ENCODE measurements at places on chromosomes 12 and 14.

- no peak for DNase-seq
Measured at GRCh38 chr12:22994316-22994675, 369.3 kb downstream of the ETNK1 start.

DNA sequence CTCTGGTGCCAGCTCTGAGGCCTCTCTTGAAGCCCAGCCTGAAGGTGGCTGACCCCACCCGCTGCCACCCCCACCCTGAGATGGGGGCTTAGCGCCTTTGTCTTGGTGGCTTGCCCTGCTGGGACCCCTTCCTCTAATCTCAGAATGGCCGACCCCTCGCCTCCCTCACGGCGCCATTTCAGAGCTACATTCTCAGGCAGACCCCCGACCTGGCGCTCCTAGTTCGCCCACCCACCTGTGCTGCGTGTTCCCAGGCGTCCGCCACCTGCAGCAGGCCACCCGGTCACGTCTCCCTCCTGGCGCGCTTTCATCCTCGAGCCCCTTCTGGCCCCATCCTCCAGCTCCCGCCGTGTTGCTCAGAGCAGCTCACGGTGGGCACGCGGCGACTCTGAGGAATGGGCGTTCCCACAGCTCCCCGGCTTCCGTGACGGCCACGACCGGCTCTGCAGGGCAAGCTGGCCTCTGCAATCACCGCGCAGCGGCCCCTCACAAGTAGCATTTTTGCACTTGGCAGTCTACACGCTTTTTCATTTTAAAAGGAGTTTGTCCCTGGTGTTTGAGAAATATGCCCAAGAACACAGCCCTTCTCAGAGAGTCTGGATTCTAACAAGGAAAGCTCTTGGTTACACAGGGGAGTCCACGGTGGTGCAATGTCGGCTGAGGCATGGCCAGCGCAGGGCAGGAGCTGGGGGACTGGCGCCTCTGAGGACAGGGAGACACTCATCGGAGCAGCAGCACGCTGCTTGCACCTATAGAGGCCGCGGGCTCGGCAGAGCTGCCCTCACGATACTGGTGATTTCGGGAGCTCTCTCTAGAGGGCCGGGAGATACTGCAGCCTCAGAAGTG, 105.7 kb upstream of the C14orf180 start:
- DNase-seq = no peak

- DNase-seq = peak; percentile 71
Measured at GRCh38 chr12:98653866-98654493, 8.9 kb downstream of the APAF1 start.

DNA sequence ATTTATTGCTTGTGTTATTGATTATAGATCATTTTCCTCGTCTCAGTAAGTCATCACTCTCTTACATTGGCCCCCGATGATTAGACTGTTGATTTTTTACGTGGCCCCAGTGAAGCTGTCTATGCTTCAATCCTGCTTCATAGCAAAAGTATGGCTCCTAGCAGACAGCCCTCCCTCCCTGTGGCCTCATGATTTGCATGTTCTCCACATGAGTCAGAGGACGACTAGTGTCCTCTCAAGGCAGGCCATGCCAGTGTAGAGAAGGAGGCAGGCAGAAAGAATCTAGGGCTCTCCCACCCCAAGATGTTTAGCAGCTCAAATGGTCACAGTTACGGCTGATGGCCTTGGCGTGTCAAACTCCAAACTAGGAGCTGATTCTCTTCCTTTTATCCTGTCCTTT, 59.6 kb downstream of the FIGNL2 start:
- DNase-seq = no peak

- DNase-seq = no peak
Measured at GRCh38 chr14:85186082-85186481, 343.9 kb upstream of the FLRT2 start.

DNA sequence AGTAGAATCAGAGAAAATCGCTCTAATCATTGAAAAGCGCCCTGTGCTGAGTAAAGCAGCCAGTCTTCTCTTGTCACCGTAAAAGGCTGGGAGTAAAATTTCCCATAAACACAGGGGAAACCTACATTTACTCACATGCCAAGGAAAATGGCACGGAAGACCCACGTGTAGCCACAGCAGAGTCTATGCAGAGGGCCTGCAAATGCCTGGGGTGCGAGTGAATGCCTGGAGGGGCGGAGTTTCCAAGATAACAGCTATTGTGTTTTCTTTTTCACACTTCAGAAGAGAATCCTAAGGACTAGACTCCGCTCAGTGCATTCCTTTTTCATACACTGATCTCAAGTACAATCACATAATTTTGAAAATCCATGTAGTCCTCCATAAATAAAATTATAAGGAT, 159.9 kb upstream of the FOXN3 start:
- DNase-seq = no peak

DNA sequence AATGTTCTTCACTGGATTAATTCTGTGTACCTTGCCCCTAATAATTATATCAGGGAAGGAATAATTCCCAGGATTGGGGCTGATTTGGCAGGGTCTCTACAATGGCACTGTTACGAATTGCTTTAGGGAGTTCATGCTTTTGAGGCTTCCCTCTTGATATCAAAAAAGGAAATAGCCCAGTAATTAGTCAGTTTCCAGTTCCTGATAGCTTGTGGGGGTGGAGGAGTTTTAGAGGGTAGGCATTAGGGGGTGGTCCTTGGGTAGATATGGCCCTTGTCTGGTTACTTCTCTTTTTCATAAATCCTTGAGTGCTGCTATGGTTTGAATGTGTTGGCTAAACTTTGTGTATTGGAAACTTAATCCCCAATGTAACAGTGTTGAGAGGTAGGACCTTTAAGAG, 6.1 kb upstream of the SRSF5 start:
- DNase-seq = peak; percentile 65

DNA sequence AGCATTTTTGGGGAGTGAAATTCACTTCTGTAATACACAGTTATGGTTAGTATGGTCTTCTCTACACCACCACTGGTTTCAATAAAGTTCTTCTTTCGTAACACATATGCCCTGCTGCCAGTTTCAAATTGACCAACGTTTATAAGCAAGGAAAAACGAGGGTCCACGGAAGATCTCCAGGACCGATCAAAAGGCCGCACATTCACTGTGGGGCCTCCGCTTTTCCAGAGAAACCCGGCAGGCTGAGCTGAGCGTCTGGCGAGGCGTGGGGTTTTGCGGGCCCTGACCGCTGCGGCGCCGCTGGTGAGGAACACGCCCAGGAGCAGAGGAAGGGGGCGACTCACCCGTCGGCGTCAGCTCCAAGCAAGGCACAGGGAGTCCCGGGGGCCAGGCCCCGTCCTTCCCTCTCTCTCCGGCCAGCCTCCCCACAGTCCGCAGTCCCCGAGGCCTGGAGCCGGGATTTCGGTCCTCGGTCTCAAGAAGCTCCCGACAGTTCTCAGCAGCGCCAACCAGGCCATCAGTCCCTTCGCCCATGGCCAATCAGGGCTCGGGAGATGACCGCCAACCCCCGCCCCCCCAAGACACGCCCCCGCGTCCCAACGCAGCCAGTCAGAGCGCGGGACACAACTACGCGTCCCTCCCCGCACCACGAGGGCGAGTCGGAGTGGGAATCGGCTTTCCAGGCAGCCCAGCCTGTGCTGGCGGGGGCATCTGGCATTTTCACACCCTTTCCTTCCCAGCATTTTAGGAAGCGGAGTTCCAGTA, at the start of gene MTERF2:
MTERF2 (minus strand) TSS at position 522 of the 765 bp plus-strand sequence. CDS start 8,432 bp downstream, outside the sequence.
- DNase-seq = peak; percentile 69

DNA sequence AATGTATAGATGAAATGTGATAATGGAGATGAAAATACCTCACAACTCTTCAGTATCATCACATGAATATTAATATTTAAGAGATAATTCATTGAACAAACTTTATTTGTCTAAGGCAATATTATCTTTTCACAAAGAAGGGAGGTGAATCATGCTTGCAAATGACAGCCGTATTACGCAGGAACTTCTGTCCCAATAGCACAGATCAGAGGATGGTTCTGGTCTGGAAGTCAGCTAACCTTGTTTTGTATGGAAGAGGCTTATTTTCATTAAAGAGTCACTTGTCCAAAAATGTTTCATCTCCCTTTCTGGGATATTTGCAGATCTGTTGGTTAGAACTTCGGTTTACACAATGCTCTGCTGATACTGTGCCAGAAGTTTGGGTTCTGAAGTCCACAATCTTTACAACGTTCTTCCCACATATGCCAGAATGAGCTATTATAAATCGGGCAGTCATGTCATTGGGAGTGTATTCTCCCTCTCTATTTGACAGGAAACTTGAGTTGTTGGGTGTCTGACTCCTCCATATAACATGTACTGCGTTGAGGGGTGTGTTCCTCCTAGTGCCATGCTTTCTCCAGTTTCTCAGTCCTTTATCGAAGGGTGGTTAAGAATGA, 29.8 kb downstream of the YY1 start:
- DNase-seq = no peak

DNA sequence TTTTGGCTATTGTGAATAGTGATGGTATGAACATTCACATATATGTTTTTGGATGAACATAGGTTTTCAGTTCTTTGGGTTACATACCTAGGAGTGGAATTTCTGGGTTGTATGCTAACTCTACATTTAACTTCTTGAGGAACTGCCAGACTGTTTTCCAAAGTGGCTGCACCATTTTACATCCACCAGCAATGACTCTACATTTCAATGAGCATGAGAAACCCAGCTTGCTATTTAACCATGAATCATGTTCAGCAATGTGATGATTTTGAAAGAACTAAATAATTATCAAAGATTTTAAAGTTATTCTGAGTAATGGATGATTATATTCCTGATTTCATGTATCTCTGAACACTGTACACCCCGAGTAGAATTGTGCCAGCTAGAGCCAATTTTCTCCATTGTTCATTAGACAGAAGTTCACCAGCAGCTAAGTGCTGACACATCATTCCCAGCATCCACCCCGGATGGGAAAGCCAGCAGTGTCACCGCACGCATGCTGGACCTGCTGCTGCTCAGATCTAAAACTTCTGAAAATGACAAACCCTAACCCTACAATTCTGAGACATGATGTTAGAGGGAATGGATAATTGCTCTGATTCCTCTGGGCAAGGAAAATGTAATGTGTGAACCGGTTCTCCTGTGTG, 13.3 kb upstream of the ANAPC5 start:
- no peak for DNase-seq

All from KBM-7 (cell line).